ENCODE measurements at places on chromosomes 1 and 21.

DNA sequence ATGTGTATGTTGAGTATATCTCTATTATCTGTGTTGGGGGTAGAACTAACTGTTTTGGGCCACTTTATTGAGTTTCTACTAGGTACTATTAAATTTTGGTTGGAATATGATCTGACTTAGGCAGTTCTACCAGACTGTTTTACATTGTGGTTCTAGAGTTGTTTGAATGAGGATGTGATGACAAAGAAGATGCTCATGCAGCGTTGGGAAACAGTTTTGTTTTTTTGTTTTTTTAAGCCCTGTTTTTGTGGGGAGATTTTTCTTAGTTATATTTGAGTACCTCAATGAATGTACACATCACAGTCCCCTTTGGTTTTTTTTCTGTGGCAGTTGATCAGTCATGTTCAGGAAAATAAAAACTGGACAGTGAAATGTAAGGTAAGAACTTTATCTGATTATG is 40.1 kb downstream of the TMED5 start:
- DNase-seq = no peak

- no peak for DNase-seq
Measured at GRCh38 chr21:27818847-27819246, 852.0 kb upstream of the ADAMTS5 start.

GRCh38 chr1:198443365-198444233 is 96.9 kb downstream of the ATP6V1G3 start:
- DNase-seq = no peak

DNA sequence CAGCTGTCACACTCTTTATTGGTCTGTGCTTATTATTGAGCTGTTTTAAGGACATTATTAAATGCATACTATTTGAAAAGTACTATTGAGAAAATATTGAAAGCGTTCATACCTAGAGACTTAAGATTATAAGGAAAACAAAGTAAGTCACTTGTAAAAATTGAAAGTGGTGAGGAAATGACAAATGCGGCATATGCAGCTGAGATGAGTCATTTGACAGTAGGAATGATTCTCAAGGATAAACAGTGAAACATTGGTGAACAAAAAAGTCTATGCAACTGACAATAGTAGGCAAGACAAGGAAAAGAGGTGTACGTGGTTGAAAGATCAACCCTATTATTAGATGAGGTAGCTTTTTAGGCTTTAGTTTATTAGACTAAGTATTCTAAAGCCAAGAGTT is 82.6 kb upstream of the MAP10 start:
- DNase-seq = no peak

GRCh38 chr1:193729429-193729828 is 543.0 kb upstream of the B3GALT2 start:
- DNase-seq = no peak

- no peak for DNase-seq
Measured at GRCh38 chr1:32045772-32046171, 27.0 kb upstream of the TMEM39B start.

- DNase-seq = no peak
Measured at GRCh38 chr1:104991702-104992101, 1242.0 kb downstream of the AMY1C start.

DNA sequence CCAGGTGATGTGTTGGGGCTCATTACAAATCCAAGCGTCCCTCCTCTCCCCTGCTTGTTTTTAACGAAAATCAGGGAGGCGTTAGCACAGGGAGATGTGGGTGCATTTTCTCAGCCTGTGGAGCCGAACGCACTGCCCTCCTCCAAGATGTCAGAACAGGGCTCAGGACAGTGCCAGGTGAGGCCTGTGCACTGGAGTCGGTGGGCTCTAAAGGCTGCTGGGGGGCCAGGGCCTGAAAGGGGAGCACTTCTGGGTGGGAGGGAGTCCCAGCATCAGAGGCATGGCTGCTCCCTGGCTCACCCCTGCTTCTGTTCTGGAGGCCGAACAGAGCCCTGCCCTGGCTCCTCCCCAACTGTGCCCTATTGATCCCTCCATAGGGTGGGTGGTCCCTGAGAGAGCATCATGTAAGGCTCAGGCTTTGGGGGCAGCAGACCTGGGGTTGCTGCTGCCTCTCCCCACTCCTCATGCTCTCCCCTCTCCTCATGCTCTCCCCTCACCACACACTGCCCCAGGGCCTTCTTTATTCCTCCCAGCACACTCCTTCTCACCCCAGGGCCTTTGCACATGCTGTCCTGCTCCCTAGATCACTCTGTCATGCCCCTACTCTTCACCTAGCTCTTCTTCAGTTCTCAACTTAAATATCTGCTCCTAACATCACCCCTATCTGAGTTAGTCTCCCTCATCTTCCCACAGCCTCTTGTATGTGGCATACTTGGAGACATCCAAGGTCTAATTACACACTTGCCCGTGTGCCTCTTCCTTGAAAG is 725.2 kb downstream of the PTPRU start:
- DNase-seq = no peak

DNA sequence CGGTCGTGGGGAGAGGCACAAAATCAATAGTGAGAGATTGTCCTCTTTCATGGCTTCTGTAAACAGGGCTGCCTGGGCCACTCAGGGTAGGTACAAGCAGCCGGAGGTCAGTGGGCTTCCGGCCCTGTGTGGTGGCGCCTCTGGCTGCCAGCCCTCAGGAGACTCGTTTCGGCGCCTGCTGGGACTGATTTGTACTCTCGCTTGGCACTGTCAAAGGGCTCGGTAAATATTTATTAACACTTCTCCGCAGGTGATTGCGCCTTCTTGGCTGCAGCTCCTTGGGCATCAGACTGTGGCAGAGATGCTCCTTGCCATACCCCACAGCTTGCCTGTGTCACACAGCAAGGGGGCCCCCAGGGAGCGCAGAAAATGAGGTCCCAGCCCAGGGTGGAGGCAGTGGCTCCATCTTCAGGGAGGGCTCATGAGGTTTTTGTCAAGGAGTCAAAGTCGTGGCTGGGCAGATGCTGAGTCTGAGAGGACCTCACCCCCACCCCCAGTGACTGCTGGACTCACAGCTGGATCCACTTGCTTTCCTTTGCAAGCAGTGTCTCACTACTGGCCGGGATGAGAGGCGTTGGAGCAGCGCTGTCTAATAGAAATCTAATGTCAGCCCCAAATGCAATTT is 262.5 kb downstream of the GRIK3 start:
- no peak for DNase-seq

- DNase-seq = no peak
Measured at GRCh38 chr1:53074313-53075154, 12.5 kb downstream of the PODN start.

- no peak for DNase-seq
Measured at GRCh38 chr1:184241446-184241845, 145.4 kb upstream of the C1orf21 start.

DNA sequence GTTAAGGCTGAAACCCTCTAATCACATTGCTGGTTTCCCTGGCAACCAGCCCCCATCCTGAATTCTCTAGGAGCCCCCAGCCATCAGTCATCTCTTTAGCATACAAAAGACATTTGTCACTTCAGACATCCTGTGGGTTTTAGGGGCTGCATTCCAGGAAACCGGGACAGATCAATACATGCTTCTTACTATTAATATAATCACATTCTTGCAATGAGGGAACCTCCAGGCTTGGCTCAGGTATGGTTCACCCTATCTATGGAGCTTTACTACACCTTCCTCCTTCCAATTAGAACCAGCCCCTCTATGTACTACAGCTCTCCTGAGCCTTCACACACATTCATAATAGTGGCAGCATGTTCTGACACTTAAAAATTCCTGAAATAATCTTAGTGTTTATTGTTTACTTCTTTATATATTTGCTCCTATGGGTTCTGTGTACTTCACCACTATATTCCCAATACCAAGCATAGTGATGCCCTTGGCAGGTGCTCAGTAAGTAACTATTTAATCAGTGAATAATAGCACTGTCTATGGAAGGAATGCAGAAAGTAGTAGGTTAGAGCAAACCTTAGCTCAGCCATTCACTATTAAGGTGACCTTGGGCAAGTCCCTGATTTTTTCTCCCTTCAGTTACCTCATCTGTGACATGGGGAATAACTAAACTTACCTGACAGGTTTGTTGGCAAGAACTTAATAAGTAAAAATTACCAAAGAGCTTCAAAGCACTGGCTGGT is 59.6 kb downstream of the ZNF678 start:
- DNase-seq = no peak

- no peak for DNase-seq
Measured at GRCh38 chr1:153386500-153386901, 4.4 kb downstream of the S100A8 start.

GRCh38 chr1:19046972-19047731 is 90.7 kb upstream of the IFFO2 start:
- DNase-seq = no peak

GRCh38 chr1:224747578-224747977 is 131.5 kb downstream of the CNIH3 start:
- DNase-seq = no peak

- DNase-seq = no peak
Measured at GRCh38 chr21:16279731-16280581, 550.2 kb downstream of the USP25 start.

DNA sequence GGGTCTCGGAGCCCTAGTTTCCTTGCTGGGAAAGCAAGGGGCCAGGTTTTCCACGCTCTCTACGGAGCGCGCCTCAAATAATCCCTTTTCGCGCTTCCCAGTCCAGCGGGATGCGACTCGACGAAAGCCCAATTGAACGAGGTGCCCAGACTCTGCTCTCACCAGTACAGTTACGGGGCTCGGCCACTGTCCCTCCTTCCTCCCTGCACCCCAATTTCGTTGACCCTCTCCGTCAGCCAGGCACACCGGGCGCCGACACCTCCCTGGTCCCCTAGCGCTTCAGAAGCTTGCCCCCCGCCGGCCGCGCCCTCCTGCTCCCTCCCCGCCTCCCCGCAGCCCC is 389 bp downstream of the SEMA6C start:
- no peak for DNase-seq

- DNase-seq = no peak
Measured at GRCh38 chr1:167871331-167871730, 42.6 kb downstream of the ADCY10 start.

DNA sequence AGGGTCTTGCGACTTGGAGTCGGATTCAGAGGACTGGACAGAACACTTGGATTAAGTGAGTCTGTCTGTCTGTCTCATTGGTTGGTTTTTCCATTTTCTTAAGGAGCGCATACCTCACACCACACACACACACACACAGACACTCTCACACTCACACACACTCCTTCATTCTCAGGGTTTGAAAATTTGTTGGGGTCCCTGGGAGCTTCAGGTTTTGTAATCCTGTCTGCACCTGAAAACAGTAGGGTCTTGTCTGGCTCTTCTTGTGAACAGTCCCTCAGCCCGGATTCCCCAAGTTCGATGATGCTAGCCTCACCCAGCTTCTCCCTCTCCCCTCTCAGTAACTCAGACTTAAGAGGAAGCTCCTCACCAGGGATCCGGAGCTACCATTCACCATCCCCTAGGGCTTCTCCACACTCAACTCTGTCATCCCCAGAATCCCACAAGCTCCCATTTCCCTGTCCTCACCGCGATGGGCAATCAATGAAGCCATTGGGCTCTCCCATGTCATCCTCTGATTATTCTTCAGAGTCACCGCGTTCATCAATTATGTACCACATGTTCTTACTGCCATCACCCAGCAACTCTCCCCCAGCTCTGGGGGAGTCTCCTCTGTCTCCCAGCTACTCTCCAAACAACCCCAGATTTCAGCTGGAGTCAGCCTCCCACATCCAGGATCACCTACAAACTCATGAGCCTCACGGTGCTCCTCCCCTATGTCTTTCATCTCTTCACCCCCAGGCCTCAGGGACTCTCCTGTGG is 1530.9 kb upstream of the TPTE start:
- no peak for DNase-seq

DNA sequence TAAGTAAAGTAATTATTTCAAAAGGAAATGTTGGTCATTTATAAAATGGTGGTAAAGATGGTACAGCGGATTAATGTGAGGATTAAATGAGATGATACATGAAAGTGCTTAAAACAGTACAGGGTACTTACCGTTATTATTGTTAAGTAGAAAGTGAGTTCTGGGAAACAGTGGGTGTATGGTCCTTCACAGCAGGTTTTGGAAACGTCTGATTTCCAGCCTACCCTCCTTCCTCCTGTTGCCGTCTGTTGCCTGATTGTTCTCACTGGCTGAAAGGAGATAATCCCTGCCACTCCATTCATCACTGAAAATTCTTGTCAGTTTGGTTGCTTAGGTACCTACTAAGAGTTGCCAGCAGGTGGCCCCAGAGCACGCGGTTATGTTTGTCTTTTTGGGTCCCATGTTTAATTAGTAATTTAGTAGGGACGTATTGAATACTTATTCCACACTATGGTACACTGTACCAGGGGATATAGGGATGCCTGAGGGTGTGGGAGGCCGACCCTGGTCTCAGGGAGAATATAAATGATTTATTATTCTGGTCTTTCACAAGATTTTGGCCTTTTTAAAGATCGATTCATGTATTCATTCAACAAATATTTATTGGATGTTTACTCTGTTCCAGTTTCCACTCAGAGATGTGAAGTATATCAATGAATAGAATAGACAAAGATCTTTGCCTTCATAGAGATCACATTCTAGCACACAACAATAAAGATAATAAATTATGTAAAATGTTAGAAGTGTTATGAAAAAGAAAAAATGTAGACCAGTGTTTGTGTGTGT is 30.8 kb upstream of the RPTN start:
- DNase-seq = peak; percentile 58

- DNase-seq = no peak
Measured at GRCh38 chr1:244089561-244089960, 38.5 kb downstream of the ZBTB18 start.

Data from activated T-cell treated with anti-CD3 and anti-CD28 coated beads for 24 hours (primary cell).